Endodermal cell (in vitro differentiated cells): ENCODE measurements at places on chromosomes 7 and 10.

- DNase-seq, result no peak
Measured at GRCh38 chr10:132276179-132276675, 31.5 kb downstream of the STK32C start.

GRCh38 chr7:130037703-130038102 lies 13.5 kb downstream of the ZC3HC1 start:
- no peak for DNase-seq

- no peak for DNase-seq
Measured at GRCh38 chr7:117802660-117803059, 70.6 kb downstream of the CTTNBP2 start.

- DNase-seq, result peak; percentile 84
Measured at GRCh38 chr10:50275650-50276235, 24.4 kb upstream of the ASAH2 start.

DNA sequence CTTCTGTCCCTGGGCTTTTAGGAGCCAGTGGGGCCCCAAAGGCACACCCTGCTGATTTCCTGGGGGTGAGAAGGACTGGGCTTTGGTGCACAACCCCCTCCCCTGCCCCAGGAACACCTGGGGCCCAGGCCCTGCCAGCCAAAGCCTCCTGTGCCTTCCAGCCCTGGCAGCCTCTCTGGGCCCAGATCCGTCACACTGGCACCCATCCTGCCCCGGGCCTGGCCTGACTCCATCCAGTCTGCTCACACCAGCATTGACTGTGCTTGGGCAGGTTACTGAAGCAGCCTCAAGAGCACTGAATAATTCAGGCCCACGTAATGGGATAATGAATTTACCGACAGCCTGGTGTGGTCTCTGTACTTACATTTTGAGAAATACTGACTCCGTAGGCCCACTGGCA lies 12.0 kb upstream of the COMTD1 start:
- DNase-seq, result peak; percentile 41

DNA sequence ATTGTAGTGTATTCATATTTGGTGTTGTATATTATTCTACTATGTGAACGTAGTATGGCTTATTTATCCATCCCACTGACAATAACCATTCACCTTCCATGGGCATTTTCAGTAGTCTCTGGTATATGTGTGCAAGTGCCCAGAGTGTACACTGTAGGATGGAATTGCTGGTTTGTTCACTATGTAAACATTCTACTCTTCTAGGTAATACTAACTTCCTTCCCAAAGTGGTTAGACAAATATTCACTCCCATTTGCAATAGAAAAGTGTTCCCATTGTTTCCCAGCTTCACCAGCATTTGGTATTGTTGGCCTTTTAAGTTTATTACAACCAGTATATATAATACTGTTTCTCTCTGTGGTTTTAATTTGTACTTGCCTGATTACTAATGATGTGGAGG lies 153.7 kb downstream of the C7orf25 start:
- DNase-seq, result no peak

DNA sequence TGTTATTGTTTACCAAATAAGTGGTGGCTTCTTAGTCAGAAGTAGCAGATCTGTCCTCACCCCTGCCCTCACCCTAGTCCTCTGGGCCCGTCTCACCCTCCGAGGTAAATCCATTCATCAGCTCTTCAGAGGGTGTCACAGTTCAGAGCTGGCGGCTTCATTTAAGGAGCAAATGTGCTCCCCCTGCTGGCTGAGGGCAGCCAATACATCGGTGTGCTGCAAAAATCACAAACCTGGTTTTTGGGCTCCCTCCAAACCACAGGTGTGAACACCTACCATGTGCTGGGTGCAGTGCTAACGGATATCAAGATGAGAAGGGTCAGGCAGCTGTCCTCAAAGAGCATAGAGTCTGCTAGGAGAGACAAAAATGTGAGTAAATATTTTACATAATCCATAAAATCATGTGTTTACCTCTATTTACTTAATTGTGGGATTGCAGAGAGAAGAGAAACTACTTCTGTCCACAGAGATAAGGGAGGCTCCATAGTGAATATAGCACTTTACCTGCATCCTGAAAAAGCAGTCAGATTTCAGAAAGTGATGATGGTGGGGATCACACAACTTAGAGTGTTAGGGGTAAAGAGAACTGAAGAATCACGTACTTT lies 15.5 kb upstream of the CRTAC1 start:
- DNase-seq, result peak; percentile 91

DNA sequence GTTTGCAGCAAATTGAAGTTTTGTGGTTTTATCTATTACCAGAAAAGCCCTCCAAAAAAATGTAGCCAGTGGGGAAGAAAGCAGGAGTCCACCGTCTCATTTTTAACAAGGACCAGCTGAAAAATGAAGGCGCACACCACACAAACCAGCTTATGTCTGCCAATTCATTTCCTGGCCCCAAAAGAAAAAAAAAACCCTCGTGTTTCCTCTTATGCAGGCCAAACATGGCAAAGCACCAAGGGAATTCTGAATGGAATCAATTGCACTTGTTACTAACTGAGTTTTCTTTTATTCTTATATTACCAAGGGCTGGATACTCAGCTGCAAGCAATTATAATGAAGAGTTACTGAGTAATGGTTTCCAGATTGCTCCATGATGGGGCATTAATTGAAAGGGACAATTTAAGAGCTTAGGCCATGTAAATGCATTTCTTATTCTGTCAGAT lies 428.3 kb upstream of the NPVF start:
- DNase-seq, result no peak

- no peak for DNase-seq
Measured at GRCh38 chr7:16028103-16028502, 341.6 kb upstream of the MEOX2 start.

DNA sequence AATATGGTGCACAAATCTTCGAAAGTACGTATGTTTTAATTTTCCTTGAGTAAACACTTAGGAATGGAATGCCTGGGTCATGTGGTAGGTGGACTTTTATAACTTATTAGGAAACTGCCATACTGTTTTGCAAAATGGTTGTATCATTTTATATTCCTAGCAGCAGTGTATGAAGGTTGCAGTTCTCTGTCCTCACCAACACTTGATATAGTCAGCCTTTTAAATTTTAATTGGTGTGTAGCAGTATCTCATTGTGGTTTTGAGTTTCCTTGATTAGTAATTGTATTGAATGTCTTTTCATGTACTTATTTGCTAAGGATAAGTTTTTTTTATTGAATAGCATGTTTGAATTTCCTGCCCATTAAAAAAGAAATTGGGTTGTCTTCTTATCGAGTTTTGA lies 926 bp upstream of the PCBD1 start:
- DNase-seq, result no peak

- DNase-seq, result no peak
Measured at GRCh38 chr7:107605218-107605815, 25.3 kb downstream of the BCAP29 start.

DNA sequence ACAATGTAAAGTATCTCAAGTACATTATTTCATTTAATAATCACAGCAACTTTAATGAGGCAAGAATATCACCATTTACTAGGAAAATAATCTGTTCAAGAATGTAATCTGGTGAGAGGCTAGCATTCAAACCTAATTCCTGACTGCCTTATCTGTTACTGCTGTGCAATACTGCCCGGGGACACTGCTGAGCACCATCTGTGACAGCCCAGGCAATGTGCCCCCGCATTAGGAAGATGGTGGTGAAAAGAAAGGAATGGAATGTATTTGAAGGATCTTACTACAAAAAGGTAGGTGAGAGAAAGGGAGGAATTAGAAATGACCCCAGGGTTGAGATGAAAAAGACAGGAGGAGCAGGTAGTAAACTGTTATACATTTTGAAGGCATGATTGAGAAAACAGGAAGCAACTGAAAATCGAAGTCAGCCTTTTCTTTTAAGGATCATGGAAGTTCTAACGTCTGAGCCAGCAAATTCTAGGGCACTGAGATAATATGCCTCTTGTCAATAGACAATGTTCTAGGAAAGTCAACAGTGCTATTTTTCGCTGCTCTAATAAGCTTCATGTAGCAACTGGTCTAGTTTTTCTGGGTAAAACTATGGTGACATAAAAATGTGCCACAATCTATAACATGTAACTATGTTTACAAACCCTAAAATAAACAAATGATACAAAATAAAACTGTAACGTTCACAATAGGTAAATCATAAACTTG lies 90.4 kb downstream of the ETV1 start:
- DNase-seq, result no peak

- no peak for DNase-seq
Measured at GRCh38 chr7:157619753-157620525, 283.1 kb downstream of the DNAJB6 start.

DNA sequence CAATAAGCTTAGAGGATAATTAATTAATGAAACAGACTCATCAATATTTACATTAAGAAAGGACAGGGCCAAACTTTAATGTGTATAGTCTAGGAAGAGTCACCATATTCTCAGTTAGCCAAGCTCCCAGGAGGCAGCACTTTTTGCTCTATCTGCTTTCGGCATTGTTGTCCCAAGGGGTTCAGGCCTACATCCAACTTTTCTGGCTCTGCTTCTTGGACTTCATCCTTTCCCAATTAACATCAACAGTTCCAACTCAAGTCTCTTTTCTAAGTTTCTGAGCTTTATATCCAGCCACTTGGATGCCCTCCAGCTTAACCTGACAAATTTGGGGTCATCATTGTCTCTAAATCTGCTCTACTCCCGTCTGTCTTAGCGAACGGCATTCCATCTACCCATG lies 42.8 kb downstream of the GLI3 start:
- DNase-seq, result no peak

- DNase-seq, result no peak
Measured at GRCh38 chr7:136399385-136399784, 422.2 kb upstream of the MTPN start.

- no peak for DNase-seq
Measured at GRCh38 chr7:33650828-33651227, 254.5 kb upstream of the BMPER start.

DNA sequence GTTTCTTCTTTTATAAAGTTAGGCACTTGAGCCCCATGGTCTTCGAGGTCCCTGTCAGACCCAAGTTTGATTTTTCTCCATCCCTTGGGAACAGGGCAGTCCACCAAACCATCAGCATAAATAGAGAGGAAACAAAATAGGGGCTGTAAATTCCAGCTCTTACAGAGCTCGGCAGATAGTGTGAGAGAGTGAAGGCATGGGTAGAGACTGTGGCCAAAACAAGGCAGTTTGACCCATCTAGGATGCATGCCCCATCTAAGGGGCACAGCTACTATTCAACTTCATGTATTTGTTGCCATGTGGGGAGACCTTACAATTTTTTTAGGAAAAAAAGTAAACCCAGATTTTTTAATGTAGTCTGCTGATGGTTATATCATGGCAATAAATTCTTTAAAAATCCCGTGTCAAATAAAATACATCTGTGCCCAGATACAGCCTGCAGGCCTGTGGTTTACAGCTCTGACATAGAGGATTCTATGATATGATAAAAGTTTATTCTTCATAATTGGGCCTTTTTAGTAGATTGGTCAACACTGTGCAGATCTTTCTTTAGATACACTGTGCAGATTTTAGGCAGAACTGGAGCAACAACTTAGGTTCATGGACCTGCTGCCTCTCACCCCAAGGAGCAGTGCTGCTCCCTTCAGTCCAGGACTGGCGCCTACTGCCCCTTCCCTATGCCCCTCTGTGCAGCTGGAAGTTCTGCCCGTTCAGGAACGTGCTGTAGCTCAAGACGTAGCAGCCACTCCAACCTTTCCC lies 5.3 kb downstream of the PPP1R3C start:
- DNase-seq, result no peak

GRCh38 chr10:103568505-103568904 lies 75.0 kb downstream of the NEURL1 start:
- no peak for DNase-seq

- DNase-seq, result no peak
Measured at GRCh38 chr7:106731646-106732444, 70.9 kb upstream of the CCDC71L start.

DNA sequence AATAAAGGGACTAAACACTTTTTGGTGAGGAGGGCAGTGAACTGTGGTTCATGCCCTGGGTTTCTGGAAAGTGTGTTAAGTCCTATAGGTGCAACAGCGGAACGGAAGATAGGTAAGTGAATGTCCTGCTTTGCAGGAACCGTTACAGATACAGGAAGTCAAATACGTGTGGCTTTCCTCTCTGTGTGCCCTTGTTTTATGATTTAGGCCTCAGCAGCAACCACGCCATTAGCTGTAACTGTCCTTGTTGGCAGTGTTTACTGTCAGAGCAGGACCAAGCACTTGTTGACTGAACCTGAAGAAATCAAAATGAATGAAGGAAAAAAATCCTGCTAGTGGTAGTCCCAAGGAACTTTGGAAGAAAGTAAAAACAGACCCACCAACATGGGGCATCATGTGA lies 150.3 kb downstream of the PIP4K2A start:
- DNase-seq, result no peak

DNA sequence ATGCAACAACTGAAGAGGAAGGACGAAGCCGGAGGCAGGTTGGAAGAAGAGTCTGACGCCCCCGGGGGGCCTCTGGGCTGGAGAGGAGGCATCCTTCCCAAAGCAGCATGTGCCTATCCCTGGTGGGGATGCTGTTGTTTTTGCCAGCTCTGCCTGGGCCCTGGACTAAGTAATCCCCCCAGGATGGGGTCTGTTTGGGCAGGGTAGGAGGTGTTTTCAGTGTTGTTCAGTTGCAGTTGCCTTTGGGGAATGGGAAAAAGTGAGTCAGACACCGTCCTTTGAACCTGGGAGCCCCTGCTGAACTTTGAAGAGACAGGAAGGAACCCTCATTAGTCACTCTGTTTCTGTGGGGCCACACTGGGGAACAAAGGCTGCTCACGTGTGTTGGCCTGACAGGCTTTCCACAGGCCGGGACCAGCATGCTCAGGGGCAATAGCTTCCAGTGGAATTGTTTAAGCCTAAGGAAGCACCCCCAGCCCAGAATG lies 35.2 kb upstream of the GDF10 start:
- DNase-seq, result no peak

GRCh38 chr10:114824391-114824790 lies 2.8 kb downstream of the FHIP2A start:
- no peak for DNase-seq

DNA sequence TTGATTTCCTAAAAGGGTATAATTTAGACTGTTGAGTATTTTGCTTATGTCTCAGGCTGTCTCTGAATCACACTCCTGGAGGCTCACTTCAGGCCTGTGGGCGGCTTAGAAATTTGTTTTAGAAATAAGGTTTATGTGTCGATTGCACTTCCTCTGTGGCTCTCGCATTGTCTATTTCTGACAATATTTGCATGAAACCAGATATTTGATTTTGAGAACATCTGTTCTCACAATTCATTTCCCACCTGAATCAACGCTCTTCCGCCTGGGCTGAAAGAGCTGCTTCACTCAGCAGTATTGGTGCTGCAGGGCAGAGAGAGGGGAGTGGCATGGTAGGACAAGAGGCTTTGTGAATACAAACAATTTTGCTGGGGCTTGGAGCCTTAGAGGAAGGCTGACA lies 262.0 kb downstream of the ADRA2A start:
- no peak for DNase-seq

DNA sequence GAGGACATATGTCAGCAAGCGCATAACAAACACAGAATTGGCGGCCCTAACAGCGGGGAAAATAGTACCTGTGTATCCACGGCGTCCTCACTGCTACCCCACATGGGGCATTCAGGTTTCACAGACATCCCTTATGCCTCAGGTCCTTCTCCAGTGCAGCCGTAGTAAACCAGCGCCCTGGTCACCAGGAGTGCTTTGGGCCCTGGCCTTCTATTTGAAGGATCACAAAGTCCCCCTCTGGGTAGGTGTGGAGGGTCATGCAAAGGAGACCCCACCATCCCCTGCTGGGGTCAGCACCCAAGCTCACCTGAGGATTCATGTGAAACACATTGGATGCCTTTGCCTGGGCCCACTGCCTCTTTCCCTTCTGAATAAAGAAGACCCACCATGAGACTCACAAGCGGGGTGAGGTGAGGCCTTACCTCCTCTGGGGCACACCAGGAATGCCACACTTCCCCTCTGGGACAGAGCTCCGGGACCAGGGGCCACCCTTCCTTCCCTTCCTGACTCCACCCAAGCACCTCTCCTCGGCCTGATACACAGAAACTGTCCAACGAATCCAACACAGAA lies 18.8 kb downstream of the CLRN3 start:
- no peak for DNase-seq
